ENCODE measurements at places on chromosomes 4 and X.

GRCh38 chr4:1052231-1052671 lies 40.8 kb downstream of the FGFRL1 start:
- DNase-seq: no peak

DNA sequence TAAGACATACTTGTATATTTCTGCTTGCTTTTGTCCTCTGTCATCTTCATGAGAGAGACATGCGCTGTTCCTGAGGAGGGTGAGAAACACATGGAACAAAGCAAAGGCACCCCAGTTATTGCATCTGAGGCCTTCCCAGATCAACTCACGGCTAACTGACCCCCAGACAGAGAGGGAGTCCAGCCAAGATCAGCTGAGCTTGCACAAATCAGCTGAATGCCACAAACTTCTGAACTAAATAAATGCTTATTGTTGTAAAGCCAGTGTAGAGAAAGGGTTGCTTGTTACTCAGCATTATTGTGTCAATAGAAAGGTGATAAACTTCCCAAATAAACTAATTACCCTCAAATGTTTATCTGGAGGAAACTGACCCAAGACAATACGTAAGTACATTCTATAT lies 163.8 kb downstream of the BTC start:
- no peak for DNase-seq

GRCh38 chrX:73855546-73855945 lies 292.5 kb downstream of the CHIC1 start:
- peak; percentile 54 for DNase-seq

GRCh38 chrX:52983321-52984000 lies 25.1 kb upstream of the FAM156A start:
- no peak for DNase-seq

- no peak for DNase-seq
Measured at GRCh38 chrX:40411340-40412111, 169.2 kb upstream of the ATP6AP2 start.

DNA sequence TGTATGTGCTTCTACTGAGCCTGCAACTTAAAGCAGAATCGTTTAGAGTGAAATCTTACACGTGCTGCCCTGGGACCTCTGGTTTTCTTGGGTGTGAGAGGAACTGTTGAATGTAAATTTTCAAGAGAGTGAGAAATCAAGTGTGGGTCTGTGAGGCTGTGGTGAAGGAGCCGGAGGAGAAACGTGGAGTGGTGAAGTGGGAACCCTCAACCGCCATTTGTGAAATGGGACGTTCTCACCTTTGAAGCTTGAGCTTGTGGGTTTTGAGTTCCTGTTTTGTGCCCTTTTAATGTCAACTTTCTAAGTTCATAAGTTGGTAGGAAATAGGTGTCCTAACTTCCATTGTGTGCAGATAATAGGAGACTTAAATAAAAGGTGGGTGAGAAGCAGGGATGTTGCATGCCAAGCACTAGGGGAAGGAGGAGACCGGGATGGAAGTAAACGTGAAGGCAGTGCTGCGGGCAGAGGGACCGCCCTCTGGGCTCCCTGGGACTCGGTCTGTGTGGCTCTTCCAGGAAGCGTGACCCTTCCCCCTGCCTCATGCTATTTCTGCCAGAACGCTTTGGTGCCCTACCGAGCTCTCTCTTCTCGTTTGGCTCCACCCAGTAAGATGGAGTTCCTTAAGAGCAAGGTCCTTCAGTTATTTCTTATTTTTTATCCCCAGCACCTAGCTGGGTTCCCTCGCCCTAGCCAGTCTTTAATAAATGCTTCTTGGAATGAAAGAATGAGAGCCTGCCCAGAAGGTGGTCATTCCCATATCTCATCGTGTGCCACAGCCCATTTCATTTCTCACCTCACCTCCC lies 56.0 kb downstream of the TMEM131L start:
- no peak for DNase-seq

- no peak for DNase-seq
Measured at GRCh38 chrX:153379971-153380581, 21.1 kb downstream of the PNMA6E start.

- no peak for DNase-seq
Measured at GRCh38 chrX:10259716-10260115, 102.9 kb downstream of the CLCN4 start.

- DNase-seq: peak; percentile 7
Measured at GRCh38 chr4:28555866-28556265, 1695.2 kb downstream of the STIM2 start.

DNA sequence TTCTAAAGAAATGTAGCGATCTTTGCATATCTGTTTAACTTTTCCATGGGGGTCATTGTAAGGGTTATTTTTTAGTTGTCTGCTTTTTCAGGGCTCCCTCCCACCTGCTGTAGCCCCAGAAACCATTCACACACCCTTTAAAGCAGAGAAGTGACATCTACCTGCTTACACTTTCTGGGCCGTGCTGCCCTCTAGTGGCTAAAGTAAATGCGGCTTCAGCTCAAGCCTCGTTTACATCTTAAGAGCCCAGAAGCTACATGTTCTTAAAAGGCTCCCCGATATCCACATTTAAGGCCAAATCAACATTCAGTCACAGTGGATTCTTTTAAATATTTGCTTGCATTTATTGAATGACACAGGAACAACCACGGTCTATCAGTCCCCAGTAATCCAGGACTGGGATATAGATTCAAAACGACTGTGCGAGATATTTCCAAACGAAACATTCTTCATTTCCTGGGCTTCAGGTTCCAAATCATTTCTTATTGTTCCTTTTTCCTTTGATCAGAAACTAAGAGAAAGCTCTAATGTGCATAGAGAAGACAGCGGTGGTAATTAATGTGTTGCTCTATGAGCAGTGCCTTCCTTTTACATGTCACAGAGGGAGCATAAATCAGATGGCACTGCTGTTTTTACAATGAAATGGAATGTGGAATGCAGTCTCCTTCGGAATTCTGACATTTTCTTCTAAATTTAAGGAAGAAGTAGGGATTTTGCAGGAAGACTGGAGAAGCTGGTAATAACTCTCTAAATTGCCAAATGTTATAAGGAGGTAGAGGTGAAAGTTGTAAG lies 119.9 kb downstream of the RASGEF1B start:
- peak; percentile 84 for DNase-seq

DNA sequence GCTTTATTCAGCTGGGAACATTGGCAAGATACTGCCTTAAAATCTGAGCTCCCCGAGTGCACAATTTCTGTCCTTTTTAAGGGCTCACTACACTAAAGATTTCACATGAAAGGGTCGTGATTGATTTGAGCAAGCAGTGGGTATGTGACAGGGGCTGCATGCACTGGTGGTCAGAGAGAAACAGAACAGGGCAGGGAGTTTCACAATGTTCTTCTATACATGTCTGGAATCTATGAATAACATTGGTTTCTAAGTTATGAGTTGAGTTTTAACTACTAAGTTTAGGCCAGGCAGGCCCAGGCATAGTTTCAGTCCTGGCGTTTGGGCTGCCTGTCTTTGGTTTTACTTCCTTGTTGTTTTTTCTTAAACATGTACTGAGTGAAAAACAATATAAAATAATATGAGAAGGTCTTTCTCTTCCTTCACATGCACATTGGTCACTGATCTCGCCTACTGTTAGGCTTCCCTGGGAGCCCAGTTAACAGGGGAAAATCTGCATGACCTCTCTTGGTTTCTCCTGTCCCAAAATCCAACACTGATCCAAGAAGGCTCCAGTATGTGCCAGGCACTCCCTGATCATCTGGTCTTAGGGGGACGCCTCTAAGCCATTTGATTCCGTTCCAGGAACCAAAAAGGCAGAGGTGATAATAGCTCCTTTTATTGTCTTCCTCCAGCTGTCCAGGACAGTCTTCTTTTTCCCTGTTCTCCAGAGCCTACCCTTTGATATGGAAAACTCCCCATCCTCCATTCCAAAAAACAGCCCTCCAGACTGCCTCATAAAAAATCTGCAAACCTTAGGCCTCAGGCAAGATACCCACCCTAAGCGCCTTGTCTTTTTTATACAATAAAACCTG lies at the start of gene UGT2B17:
Gene UGT2B17, minus strand, starts transcription at position 51 of the 854 bp plus-strand sequence. CDS start 7,838 bp downstream, outside the sequence.
- peak; percentile 72 for DNase-seq

- DNase-seq: no peak
Measured at GRCh38 chr4:76366737-76367136, 54.2 kb downstream of the CCDC158 start.

DNA sequence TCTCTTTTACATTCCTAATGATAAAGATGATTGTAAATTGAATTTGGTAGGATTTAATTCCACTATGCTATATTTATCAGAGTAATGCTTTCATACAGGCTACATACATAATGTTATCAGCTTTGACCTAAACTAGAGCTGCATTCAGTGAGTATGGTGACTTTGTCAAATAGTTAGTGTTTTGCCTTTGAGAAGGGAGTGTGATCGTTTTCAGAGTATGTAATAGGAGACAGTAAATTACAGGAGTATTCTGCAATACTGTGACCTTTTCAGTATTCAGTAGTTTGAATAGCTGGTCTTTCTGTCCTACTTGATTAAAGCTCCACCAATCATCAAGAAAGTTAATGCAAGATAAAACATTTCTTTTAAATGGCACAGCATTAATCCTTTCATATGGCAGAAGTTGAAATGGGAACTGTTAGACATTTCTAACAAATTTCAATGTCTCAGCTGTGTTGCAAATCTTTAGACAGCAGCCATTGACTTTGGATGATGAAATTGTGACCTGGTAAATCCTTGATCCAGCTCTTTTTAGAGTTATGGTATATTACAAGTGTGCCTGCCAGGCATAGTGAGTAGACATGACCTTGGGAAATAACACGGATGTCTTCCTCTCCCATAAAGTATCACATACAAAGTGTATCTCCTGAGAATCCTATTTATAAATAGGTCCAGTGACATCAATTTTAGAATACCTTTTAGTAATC lies 455.3 kb downstream of the KCTD8 start:
- no peak for DNase-seq

DNA sequence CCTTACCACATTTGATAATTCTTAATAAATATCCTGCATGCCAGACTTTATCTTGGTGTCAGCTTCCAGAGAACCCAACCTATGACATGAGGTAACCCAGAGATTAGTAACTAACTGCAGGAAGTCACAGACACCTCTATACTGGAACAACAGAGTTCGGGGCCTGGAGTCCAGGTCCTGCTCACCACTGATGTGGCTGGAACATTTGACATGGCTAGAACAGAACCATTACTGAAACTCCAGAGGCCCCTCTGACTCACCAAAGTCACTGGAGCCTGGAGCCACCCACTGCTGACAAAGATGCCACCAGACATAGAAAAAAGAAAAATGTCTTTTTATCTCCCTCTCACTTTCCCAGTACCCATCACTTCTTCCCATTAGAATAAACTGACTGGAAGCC lies 403.7 kb downstream of the MID1IP1 start:
- no peak for DNase-seq

DNA sequence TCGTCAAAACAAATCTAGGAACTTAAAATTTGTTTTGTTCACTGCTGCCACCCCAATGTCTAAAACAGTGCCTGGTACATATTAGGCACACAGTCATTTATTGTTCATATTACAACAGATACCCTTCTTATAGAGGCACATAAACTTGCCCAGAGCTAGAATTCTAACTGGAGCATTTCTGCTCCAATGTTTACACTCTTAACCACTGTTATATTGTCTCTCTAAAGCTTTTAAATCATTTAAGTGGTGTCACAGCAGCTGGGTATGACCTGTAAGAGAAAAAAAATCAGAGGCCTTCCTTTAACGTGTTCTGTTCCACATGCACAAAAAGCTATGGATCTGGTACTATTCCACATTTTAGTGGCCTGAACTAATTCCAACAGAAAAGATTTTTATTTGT lies 3.0 kb downstream of the UBE2D3 start:
- peak; percentile 16 for DNase-seq

DNA sequence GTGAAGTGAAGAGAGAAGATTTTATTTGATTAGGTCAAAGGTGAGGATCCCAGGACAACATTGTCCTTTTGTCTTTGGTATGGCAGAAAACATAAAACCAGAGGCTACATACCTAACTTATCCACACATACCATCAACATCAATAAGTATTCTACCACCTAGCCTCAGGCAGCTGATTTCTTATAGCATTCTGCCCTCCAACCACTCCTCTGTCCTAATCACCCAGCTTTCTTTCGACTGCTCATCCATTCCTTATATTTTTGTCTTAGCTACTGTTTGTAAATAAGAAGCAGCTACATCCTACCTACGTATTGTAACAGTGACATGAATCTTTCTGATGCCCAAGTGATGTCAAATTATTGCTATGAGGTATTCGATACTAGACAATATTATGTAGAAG lies 129.4 kb downstream of the ANAPC10 start:
- DNase-seq: no peak

GRCh38 chr4:7661066-7661748 lies 226.5 kb upstream of the PSAPL1 start:
- no peak for DNase-seq

DNA sequence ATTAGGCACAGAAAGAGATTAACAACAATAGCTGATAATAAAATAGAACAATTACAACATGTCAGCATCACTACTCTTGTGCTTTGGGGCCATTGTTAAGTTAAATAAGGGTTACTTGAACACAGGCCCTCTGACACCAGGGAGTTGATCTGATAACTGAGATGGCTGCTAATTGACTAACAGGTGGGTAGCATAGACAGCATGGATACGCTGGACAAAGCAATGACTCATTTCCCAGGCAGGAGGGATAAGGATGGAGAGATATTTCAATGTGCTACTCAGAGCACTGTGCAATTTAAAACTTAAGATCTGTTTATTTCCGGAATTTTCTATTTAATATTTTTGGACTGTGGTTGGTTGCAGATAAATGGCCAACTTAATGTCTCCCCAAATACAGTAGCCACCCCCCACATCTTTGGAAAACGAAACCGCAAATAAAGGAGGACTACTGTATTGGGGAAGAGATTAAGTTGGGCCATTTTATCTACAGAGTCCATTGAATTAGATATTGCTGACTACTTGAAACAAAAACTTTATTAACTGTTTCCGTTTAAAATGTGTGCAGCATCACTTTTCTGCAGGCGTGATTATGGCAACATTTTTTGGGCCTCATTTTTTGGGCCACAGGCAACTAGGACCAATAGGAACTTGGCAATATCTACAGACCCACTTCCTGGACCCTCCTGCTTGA lies 200.6 kb upstream of the KLF3 start:
- DNase-seq: peak; percentile 37

GRCh38 chr4:96342196-96342595 lies 502.3 kb downstream of the PDHA2 start:
- no peak for DNase-seq

DNA sequence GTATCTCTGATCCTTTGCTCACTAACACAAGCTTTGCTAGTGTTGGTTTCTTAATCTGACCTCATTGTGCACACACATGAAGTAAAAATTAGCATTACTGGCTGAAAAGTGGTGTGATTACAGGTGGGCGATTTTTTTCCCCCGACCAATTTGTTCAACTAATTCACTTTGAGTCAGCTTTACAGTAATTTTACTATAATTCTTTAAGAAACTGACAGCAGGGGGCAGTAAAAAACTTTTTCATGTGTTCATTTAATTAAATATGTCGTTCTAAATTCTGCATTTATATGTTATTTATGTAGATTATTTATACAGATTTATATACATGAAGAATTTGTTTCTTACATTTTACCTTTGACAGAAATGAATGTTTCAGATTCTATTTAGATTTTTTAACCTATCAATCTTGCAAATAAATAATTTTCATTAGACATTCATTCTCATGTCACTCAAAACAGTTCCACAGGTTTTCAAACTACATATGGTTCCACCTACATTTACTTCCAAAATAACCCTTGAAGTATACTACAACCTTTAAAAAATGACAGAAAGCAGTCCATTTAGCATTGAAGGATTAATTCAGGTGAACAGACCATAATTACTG lies 17.5 kb downstream of the PALLD start:
- no peak for DNase-seq
